ENCODE measurements at places on chromosomes 12 and 14. TPM values are rescaled to one million over a fixed set of nuclear protein-coding genes. Genes with fewer than 3 reads are reported as not detected.

PLEKHG3 gene
- 43.6 TPM for total RNA-seq

PCED1B gene
- 41.4 TPM for total RNA-seq

APOLD1 gene
- 8.5 TPM for total RNA-seq

IAPP gene
- not detected for total RNA-seq
